ENCODE measurements at places on chromosomes 11 and 22. TPM values are rescaled to one million over a fixed set of nuclear protein-coding genes. Genes with fewer than 3 reads are reported as not detected.

DNA sequence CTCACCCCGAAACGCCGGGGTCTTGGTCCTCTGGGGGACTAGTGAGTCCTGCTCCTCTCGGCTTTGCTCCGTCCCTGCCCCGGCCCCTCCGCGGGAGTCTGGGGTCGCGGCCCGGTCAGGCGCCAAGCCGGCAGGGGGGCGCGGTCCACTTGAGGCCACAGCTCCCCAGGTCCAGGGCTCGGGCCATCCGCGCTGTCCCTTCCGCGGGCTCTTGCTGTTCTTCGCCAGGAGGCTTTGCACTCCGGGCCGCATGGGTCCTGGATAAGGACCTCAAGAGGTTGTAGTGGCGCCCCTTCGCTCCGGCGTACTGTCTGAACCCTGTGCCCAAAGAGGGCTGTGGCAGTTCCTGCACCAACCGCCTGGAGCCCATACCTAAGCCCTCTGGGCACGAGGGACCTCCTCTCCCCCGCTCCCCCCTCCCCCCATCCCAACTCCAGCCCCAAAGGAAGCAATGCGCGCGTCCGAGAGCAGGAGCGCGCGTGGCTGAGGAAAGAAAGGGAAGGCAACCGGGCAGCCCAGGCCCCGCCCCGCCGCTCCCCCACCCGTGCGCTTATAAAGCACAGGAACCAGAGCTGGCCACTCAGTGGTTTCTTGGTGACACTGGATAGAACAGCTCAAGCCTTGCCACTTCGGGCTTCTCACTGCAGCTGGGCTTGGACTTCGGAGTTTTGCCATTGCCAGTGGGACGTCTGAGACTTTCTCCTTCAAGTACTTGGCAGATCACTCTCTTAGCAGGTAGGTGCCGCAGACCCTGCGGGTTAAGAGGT is at the start of gene ADM:
ADM (plus strand) TSS at position 579 of the 767 bp plus-strand sequence. CDS start 628 bp downstream, outside the sequence.
- peaks cover 6% of the 10 kb centered on the region for H3K27me3 ChIP-seq
- peaks cover 6% of the 10 kb centered on the region for H3K36me3 ChIP-seq
- H3K4me3 ChIP-seq = peak within 1 kb of the TSS; percentile 97

DNA sequence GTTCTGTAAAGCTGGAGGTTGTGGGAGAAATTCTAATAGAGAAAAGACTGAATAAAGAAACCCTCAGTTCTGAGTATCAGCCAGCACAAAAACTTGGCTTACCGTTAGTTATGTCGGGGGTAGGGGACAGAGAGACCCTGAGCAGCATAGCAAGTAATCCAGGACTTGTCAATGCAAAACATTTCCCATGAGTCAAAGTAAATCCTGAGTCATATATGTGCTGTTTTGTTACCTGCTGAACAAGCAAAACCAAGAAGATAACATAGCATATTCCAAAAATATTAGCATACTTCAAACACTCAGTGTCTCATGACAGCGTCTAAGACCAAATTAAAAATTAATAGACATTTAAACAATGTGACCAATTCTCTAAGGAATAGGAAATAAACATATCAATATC is 75.1 kb upstream of the LUZP2 start:
- no peak overlapping the region for H3K4me3 ChIP-seq
- no peaks in the 10 kb centered on the region for H3K36me3 ChIP-seq
- H3K27ac ChIP-seq = no peak overlapping the region
- DNase-seq = no peak

DNA sequence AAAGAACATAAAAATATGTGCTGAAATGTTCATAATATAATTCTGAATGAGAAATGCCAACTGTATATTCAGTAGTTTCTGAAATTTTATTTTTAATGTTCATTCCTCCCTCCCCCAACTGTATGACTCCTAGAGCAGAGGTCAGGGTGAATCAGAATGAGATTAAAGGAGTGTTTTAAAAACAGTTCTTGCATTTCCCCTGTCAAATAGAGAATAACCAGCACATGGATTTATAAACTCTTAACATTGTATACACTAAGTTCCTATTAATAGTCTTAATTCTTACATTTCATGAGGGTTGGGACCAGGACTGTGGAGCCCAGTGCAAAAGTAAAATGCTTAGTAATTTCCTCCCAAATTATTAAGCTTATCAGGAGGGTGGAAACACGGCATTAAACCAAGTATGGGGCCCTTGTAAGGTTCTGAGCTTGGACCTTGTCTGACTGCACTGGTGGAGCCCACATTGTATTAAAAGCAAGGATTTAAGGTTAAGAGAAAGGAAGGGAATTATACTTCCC is 474.6 kb upstream of the RAG2 start:
- H3K4me1 ChIP-seq = no peaks in the 10 kb centered on the region
- no peak overlapping the region for H3K27ac ChIP-seq
- no peak overlapping the region for H3K4me3 ChIP-seq

DNA sequence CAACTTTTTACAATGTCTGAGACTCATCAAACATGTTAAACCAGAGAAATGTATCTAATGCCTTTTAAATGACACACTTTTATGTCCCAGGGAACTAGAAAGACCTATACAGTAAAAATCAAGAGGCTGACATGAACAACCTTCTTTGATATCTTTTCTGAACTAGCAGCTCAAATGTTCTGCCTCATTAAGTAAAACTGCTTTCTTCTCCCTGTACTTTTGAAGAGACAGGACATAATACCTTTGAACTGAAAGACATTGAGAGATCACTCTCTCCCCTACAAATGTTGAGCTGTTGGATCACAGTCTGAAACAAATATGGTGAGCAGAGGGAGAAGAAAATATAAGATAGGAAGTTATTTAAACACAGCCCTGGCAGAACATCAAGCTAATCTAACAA is 123.0 kb downstream of the FAM181B start:
- no peaks in the 10 kb centered on the region for H3K27me3 ChIP-seq
- no peaks in the 10 kb centered on the region for H3K36me3 ChIP-seq
- DNase-seq = no peak
- no peak overlapping the region for H3K4me3 ChIP-seq
- no peak overlapping the region for H3K27ac ChIP-seq

GRCh38 chr22:50418624-50419023 is 56.2 kb downstream of the SBF1 start:
- H3K27ac ChIP-seq = no peak overlapping the region
- H3K27me3 ChIP-seq = no peaks in the 10 kb centered on the region
- H3K36me3 ChIP-seq = peaks cover 84% of the 10 kb centered on the region
- no peaks in the 10 kb centered on the region for H3K4me1 ChIP-seq
- no peak for DNase-seq
- H3K4me3 ChIP-seq = no peak overlapping the region

GRCh38 chr22:42442748-42443147 is 10.5 kb upstream of the NFAM1 start:
- no peak for DNase-seq
- no peaks in the 10 kb centered on the region for H3K36me3 ChIP-seq
- H3K27me3 ChIP-seq = peaks cover 7% of the 10 kb centered on the region
- H3K4me3 ChIP-seq = no peak overlapping the region

- H3K27me3 ChIP-seq = no peaks in the 10 kb centered on the region
- DNase-seq = no peak
- H3K4me1 ChIP-seq = peaks cover 13% of the 10 kb centered on the region
- H3K36me3 ChIP-seq = peaks cover 1% of the 10 kb centered on the region
- H3K4me3 ChIP-seq = peak overlapping the region; percentile 63
Observed at GRCh38 chr11:67628710-67629385, 889 bp downstream of the NUDT8 start.

DNA sequence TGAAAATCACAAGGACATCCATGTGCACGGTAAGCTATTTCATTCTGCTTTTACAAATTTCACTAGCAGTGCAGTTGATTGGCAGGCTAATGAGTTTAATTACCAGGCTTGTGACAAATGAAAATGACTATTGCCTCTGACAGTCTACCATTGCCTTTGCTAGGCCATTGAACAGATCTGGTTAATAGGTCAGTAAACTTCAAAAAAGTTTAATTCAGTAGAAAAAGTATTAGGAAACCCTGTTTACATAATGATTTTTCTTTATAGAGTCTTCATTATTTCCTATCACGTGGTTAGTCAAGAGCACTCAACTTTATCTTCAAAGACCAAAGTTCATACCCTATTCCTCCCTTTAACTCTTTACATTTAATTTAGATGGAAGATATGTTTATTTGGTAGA is 77.0 kb downstream of the PRMT3 start:
- H3K27ac ChIP-seq = no peak overlapping the region
- peaks cover 69% of the 10 kb centered on the region for H3K36me3 ChIP-seq
- H3K4me3 ChIP-seq = no peak overlapping the region
- no peaks in the 10 kb centered on the region for H3K27me3 ChIP-seq
- H3K4me1 ChIP-seq = no peaks in the 10 kb centered on the region
- DNase-seq = no peak

GRCh38 chr22:42996646-42997365 is 18.1 kb downstream of the PACSIN2 start:
- H3K4me1 ChIP-seq = peaks cover 85% of the 10 kb centered on the region
- H3K4me3 ChIP-seq = no peak overlapping the region
- H3K27me3 ChIP-seq = no peaks in the 10 kb centered on the region
- no peak overlapping the region for H3K27ac ChIP-seq
- no peak for DNase-seq

DNA sequence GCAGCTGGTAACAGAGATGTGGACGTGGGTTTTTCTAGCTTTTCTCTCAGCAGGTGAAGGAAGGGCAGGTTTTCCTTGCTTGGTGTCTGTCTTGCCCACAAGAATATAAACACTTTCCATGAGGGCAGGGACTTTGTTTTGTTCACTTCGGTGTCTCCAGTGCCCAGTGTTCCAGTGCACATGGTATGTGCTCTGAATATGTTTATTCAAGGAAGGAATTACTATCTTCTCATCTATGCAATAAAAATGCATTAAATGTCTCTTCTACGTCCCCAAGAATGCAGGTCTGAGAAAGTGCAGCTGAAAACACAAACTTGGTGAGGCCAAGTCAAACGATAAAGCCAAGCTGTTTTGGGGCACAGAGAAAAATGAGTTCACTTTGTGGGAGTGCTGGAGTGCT is 56.3 kb upstream of the PLET1 start:
- no peak overlapping the region for H3K27ac ChIP-seq
- H3K4me3 ChIP-seq = no peak overlapping the region
- no peaks in the 10 kb centered on the region for H3K4me1 ChIP-seq
- H3K27me3 ChIP-seq = no peaks in the 10 kb centered on the region

GRCh38 chr11:26011474-26011873 is 320.5 kb upstream of the ANO3 start:
- H3K27ac ChIP-seq = no peak overlapping the region
- no peak overlapping the region for H3K4me3 ChIP-seq
- DNase-seq = no peak
- H3K4me1 ChIP-seq = peaks cover 6% of the 10 kb centered on the region

GRCh38 chr22:23467721-23468294 is 112.3 kb downstream of the IGLL1 start:
- H3K27ac ChIP-seq = no peak overlapping the region
- no peak for DNase-seq
- H3K4me3 ChIP-seq = no peak overlapping the region
- H3K4me1 ChIP-seq = peaks cover 18% of the 10 kb centered on the region
- no peaks in the 10 kb centered on the region for H3K36me3 ChIP-seq

DNA sequence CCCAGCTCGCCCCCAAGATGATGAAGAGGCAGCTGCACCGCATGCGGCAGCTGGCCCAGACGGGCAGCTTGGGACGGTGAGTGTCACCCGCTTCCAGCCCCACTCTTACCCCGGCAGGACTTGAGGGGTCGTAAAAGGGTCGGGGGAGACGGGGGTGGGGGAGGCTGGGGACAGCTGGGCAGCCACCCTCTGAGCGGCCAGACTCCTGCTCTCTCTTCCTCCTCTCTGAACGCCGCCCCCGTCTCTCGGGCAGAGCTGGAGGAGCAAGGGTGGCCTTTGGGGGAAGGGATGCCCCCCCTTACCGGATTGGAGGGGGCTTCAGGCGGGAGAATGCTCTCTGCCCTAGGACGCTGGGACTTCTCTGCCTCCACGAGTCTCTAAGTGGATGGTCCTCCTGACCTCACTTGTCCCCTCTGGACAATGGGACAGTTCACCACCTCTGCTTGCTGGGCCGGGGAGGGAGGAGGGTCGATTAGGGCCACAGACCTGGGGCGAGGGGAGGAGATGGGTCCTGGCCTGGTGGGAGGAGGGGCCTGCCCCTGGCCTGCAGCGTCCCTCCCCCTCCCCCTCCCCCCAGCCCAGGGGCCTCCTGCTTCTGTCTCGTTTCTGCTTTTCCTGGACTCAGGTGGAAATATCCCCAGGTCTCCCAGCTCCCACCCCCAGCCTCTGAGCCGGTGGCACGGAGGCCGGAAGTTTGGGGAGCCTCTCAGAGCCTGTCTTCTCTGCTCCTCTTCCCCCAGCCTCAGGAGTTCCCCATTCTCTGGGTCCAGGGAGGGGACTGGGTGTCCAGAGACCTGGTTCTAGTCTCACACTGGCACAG is 512 bp downstream of the SH3BP1 start:
- H3K4me3 ChIP-seq = peak overlapping the region; percentile 95
- H3K27me3 ChIP-seq = no peaks in the 10 kb centered on the region

DNA sequence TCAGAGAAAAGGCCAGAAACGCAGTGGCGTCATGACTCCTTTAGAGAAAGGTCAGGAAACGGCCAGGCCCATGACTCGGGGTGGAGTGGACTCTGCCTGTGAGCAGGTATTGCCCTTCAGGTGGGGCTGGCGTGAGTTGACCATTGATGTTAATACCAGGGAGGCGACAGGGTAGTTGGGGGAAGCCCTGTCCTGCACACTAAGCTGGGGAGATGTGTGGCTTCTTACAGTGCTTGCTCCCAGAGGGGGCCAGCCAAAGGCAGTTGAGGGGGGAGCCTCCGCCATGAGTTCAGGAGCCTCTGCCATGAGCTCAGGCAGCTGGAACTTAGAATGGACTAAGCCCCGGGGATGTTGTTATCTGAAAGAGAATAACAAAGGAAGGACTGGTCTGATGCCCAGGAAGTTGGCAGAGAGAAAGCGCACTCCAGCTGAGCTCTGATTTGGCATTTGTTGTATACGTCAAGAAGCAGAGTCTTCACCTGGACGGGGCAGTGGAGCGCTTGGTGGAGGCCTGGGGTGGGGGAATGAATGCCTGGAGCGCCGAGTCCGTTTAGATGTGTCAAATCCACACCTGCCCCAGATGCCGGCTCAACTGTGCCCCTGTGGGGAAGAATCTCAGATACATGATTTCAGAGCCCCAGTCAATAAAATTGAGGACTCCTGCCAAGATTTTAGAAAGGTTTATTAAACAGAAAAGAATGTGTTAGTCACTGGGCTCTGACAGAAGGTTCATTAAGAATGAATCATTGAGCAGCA is 222.5 kb downstream of the TBC1D22A start:
- H3K27ac ChIP-seq = no peak overlapping the region
- H3K36me3 ChIP-seq = peaks cover 67% of the 10 kb centered on the region
- H3K4me1 ChIP-seq = peaks cover 2% of the 10 kb centered on the region
- no peak for DNase-seq
- no peaks in the 10 kb centered on the region for H3K27me3 ChIP-seq
- H3K4me3 ChIP-seq = no peak overlapping the region

The SLC15A3 gene
- 76.4 TPM for total RNA-seq

The IL17REL gene
- 0.31 TPM for total RNA-seq

The RAG2 gene
- not detected for total RNA-seq

The OR51B5 gene
- not detected for total RNA-seq

The ARL14EP gene
- 40.1 TPM for total RNA-seq

The POU2AF2 gene
- not detected for total RNA-seq

The MYRF gene
- total RNA-seq = 1.0 TPM

The TRIM29 gene
- total RNA-seq = not detected

The CHRM4 gene
- 0.42 TPM for total RNA-seq

The BAIAP2L2 gene
- total RNA-seq = 0.64 TPM
